CD8-positive, alpha-beta T cell (primary cell): ENCODE measurements at places on chromosomes 2 and 18.

DNA sequence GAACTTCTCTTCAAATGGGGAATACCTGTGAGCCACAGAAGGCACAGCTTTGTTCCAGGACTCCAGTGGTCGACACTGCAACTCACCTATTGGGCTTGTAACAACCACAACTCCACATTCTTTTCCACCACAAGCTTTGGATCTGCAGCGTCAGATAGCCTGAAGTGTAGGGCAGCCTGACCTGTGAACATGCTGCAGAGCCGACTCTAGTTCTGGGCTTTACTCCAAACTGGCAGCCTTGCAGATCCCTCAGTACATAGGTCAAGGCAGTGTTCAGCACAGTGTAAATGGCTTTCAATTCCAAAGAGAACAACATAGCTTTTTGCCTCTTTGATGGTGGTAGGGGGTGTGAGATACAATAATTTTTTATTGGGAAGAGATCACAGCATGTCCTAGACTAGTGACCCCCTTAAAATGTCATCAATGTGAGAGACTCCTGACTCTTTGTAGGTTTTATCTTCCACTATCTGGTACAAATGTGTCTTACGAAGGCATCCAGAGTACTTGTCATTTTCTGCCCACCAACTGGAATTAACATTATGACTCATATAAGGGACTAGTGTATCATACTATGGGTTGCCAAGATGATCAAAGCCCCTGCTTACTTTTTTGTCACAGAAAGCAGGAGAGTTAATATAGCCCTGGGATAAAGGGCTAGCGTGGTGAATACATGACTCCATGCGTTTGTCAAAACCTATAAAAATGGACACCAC lies 149.8 kb downstream of the COPS8 start:
- DNase-seq: no peak

GRCh38 chr2:88471083-88471942 lies 18.8 kb upstream of the FOXI3 start:
- DNase-seq: no peak

GRCh38 chr2:223889229-223889628 lies 51.8 kb upstream of the AP1S3 start:
- no peak for DNase-seq

DNA sequence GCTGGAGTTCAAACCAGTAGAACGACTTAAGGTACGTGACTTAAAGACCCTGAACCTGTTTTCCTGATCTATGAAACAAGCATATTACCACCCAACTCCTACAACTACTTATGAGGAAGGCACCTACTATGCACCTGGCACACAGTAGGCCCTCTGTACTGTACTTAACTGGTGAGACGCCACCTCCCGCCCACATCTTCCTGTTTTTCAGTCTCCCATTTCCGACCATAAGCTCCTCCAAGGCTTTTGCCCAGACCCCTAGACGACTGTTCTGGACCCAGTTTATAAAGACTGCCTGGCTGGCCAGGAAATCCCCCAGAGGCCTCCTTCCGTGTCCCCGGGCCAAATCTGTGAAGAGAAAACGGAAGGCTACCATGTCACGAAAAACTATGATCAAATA lies 1.5 kb downstream of the GALNT14 start:
- no peak for DNase-seq

GRCh38 chr2:68043695-68044094 lies 19.1 kb downstream of the C1D start:
- DNase-seq: no peak

DNA sequence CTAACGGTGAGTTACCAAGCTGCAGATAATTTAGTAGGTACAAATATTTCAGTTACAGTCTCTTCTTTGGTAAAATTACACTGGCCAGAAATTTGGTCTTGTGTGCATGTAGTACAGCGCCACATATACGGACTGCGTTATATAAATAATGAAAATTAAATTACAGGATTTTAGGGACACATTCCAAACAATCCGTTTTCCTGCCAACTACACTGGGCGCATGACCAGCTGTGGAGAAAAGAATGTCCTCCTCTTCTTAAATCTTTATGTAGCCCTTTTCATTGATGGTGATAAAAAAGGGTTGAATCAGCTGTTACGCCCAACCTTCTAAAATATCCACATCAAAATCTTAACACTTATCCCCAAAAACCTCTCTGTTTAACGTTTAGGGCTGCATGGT lies 37.5 kb downstream of the TCF4 start:
- no peak for DNase-seq
